ENCODE measurements at places on chromosomes 13 and 19.

DNA sequence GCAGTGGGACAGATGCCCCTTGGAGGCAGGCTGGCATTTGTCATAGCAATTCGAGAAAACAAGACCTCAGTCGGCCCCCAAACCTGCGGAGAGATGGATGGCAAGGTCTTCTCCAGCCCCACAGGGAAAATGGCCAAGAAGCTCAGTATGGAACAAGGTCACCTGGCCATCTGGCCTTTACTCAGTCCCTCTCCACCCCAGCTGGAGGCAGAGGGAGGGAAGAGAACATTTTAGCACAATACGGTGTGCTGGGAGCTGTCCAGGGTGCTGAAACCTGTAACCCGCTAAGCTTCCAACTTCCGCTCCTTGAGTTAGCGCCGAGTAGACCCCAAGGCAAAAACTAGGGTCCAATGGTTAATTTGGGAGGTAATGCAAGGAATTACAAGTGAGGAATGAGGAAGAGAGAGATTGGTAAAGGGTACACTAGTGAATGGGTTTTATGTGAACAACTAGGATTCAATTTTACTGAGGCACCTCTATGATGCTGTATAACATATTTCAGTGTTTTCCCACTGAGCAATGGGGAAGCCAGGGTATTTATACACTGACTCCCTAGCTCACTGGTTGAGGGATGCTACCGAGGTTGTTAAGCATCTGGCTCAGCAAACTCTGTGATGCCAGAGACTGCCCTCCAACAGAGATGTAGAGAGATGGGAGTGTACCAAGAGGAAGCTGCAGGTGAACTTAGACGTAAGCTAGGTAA lies 64.3 kb downstream of the CACNA1A start:
- no peak for DNase-seq

DNA sequence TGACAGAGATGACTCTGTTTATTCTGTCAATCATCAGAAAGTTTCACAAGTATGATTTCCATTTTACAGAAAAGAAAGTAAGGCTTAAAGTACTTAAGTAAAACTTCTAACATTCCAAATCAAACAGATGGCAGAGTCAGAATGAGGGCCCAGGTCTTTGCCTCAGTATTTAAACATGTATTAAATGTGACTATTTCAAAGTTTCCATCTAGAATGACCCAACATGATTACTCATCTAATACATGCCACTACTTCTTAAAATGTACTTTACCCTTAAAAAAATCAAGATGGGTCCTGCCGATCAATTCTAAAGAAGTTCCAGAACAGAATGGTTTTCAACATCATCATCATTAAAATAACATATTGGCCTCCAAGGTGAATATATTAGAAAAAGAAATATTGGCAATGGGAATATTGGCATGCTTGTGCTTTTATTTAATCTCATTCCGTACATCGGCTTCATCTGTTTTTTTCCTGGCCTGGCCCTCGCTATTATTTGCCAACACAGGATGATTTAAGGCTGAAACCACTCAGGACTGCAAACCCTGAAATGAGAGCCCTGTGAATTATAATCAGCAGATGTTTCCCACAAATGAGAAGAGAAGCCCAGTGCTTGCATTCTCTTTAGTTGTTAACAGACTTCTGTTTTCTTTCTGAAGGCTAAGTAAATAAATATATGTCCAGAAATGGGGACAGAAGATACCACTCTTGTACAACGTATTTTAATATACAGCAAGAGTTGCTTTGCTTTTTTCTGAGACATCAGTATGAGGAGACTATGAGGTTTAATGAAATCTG lies 340.0 kb downstream of the DNAJC15 start:
- no peak for DNase-seq

DNA sequence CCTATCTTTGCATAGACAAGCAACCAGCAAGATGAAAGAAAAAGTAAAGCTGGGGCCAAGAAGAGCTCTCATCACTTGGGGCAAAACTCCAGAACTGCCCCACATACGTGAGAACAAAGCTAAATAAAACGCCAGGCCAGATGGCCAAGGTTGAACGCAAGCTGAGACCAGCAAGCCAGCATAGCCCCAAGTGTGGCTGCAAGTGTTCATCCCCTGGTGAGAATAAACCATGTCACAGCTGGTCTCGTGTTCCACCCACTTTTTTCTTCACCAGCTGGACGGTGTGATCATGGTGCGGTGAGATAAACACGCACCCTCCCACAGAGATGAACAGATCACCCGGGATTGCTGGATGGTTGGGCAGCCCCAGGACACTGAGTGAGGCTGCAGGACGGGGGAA lies 109.6 kb upstream of the CACNA1A start:
- peak; percentile 82 for DNase-seq

DNA sequence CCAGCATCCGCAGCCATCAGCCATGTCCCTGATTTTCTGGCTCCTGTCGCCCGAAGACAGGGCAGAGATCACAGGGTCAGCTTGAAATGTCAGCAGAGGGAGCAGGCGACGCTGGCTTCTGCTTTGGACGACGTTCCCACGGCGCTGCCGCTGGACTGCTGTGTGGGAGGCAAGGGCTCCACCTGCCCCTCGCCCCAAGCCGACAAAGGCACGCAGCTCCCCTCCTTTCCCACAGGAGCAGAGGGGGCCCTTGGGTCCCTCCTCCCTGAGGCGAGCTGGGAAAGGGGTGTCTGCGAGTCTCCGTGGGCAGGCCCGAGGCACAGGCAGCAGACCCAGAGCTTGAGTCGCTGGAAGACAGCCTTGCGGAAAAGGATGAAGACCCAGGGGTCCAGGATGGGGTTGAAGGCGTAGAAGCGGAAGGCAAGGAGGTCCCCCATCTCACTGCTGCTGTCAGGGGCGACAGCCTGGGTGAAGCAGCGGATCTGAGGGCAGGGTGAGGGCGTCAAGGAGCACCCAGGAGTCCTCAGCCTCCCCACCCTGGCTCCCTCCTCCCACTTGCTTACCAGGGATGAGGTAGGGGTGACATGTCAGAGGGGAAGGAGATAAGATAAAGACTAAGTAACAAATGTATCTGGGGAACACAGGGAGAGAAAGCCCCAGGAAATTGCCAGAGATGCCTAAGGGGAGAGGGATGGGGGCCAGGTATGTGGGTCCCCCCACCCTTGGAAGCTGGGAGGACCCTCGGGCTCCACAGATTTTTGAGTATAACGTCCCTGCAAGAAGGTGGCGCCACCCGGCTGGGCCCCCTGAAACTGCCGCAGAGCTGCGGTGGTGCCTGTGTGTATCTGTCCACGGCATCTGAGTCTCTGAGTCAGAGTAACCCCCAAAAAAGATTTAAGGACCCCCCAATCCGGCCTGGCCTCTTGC lies 3.4 kb downstream of the PTGIR start:
- DNase-seq: no peak

- no peak for DNase-seq
Measured at GRCh38 chr19:13980340-13980739, 25.8 kb downstream of the RFX1 start.

- peak; percentile 69 for DNase-seq
Measured at GRCh38 chr13:51971520-51972426, 39.5 kb downstream of the ATP7B start.

- DNase-seq: no peak
Measured at GRCh38 chr13:53638040-53638439, 609.4 kb downstream of the OLFM4 start.

GRCh38 chr19:34327851-34328250 lies 37.1 kb upstream of the GPI start:
- DNase-seq: no peak

GRCh38 chr19:55700813-55701212 lies 25.8 kb downstream of the EPN1 start:
- DNase-seq: no peak

DNA sequence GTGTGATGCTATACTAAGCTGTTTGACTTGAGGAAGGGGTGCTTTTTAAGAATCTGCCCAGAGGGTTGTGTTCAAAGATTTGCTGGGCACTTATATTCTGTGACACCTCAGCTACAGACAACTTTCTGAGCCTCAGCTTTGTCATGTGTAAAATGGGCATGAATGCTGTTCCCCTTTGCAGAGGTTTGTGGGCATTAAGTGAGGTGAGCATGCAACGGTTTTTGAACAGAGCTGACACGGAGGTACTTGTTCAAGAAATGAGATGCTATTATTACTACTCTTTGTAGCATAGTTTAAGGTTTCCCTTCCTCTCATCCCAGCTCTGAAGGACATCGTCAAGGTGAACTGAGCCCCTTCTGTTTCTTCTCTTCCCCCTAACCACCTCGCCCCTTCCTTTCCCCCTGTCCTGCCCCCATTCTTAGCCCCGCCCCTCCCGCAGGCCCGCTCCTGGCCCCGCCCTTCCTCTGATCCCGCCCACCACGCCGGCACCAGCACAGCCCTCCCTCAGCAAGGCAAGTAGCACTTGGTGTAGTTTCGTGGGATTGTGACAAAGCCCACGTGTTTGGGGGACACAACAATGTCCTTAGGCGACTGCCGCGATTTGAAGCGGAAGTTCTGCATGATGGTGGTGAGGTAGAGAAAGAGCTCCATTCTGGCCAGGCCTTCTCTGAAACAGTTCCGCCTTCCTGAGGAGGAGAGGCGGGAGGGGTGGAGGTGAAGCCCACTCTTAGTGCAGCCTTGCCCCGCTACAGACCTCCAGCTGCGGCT lies 26.1 kb upstream of the CYP2A7 start:
- DNase-seq: no peak

DNA sequence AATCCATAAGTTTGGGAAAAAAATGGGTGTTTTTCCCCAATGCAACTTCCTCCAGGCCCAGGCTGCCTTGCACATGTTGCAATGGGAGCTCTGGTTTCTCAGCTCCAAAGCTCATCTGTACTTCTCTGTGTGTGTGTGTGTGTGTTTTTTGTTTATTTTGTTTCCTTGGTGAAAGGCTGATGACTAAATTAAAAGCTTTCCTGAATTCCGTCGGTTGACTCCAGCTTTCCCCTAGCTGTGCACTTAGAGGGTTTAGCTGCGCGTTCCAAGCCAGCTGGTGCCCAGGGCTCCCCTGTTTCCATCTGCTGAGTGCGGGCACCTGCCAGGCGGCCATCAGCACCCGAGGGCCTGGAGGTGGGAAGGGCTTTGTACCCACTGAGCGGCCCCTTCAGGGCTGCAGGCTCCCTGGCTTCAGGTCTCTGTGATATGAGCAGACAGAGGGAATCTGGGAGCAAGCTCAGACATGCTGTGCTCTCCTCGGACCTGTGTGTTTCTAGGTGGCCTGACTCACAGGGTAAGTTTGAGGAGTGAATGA lies 129.1 kb upstream of the SOX1 start:
- peak; percentile 22 for DNase-seq

DNA sequence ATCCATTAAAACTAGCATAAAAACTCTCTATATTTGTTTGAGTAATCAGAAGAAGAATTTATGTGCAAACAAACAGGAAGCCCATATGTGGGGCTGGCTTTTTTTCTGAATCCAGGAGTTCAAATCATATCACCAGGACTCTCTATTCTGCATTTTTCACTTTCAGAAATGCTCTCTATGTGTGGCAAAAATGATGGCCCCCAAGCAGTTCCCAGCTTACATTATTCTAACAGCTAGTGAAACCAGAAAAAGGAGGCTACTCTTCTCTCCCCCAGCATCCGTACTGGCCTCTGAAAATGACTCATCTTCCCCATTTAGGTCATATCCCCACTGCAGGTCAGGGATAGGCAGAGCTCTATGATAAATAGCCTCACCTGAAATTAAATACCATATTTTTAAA lies 20.4 kb downstream of the RBM26 start:
- no peak for DNase-seq

DNA sequence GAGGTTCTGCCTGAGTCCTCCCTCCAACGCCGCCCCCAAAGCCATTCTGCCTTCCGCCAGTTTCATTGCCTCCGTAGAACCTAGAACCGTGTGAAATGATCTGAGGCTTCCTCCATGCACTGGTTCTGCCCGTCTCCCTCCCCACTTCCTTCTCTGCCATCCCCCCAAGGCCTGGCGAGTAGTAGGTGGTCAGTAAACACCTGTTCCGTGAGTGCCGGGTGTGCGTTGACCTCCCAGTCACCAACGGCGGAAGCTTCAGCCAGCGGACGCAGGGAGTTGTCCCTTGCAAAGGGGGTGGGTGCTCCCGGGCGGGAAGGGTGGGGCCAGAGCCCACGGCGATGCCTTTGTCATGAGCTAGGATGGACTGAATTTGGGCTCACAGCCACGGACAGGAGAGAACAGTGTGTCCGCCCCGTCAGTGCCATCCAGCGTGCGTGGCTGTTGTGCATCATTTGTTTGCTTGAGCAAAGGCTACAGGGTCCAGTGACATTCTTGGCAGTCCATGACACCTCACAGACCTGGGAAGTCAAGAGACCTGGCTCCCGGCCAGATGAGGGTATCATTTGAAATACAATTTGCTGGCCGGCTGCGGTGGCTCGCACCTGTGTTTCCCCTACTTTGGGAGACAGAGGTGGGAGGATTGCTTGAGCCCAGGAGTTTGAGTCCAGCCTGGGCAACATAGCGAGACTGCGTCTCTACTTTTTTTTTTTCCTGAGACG lies 43.1 kb downstream of the NFIC start:
- DNase-seq: no peak

DNA sequence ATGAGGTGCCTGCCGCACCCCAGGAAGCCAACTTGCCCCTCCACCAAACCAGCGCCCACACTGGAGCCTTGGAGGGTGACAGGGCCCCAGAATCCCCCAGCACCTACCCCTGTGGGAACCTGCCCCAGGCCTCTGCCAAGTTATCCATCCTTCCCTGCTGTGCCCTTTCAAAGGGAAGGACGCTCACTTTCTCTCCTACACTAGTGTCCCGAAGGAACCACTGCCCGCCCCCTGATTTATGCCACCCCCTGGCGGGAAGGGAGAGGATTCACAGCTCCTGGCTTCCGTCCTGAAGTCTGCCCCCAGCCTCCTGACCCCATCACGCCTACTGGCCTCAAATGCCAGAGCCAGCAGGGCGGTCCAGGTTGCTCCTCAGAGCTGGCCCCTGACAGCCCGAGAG lies 1.4 kb downstream of the EVI5L start:
- peak; percentile 7 for DNase-seq

DNA sequence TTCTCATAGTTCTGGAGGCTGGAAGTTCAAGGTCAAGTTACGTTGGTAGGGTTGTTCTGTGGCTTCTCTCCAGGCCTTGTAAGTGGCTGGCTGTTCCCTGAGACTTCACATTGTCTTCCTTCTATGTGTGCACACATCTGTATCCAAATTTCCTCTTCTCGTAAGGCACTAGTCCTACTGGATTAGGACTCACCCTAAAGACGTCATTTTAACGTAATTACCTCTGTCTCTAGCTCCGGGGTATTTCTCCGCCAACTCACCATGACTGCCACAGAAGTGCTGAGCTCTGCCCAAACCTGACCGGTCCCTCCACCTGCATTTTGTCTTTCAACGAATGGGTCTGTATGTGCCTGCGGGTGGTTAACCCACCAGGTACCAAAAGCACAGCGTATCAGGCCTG lies 8.7 kb upstream of the SYDE1 start:
- DNase-seq: no peak

GRCh38 chr19:55086730-55087541 lies 11.3 kb downstream of the EPS8L1 start:
- peak; percentile 94 for DNase-seq

Data from NCI-H146 (cell line).